ENCODE measurements at places on chromosomes 3 and 15. TPM values are rescaled to one million over a fixed set of nuclear protein-coding genes. Genes with fewer than 3 reads are reported as not detected.
A peak's percentile ranks its signal among the peaks of the same experiment; 100 is the strongest.

GRCh38 chr3:71722693-71723092 is 2.5 kb downstream of the EIF4E3 start:
- H3K27ac ChIP-seq: peak overlapping the region; percentile 95
- peaks cover 69% of the 10 kb centered on the region for H3K4me1 ChIP-seq
- H3K36me3 ChIP-seq: peaks cover 13% of the 10 kb centered on the region
- DNase-seq: no peak

GRCh38 chr15:90987561-90988141 is 6.7 kb downstream of the PRC1 start:
- no peak overlapping the region for H3K4me3 ChIP-seq
- no peaks in the 10 kb centered on the region for H3K27me3 ChIP-seq
- DNase-seq: no peak
- H3K4me1 ChIP-seq: peaks cover 28% of the 10 kb centered on the region
- peaks cover 29% of the 10 kb centered on the region for H3K36me3 ChIP-seq

Gene CLDND1
- 171 TPM for total RNA-seq

- H3K4me1 ChIP-seq: no peaks in the 10 kb centered on the region
- no peak for DNase-seq
- H3K27ac ChIP-seq: no peak overlapping the region
- no peak overlapping the region for H3K4me3 ChIP-seq
- H3K27me3 ChIP-seq: peaks cover 2% of the 10 kb centered on the region
Measured at GRCh38 chr3:146178006-146178689, 17.2 kb upstream of the PLOD2 start.

DNA sequence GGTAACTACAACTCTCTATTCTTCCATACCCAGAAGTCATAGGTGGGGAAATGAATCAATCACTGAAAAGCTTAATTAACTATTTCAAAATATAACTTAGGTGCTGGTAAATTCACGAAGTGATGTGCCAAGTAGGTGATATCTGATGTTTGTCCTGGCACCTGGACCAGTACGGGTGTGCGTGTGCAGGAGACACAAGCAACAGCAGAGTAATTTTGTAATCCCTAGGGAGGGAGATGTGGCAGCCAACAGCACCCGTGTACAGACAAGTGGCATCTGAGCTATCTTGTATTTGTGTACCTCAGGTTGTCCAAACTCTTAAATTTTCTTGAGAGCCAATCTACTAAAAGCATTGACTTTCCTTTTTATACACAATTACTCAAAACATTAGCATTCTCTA is 22.8 kb downstream of the USF3 start:
- no peak overlapping the region for H3K27ac ChIP-seq
- no peak overlapping the region for H3K4me3 ChIP-seq
- peaks cover 18% of the 10 kb centered on the region for H3K4me1 ChIP-seq
- no peak for DNase-seq

DNA sequence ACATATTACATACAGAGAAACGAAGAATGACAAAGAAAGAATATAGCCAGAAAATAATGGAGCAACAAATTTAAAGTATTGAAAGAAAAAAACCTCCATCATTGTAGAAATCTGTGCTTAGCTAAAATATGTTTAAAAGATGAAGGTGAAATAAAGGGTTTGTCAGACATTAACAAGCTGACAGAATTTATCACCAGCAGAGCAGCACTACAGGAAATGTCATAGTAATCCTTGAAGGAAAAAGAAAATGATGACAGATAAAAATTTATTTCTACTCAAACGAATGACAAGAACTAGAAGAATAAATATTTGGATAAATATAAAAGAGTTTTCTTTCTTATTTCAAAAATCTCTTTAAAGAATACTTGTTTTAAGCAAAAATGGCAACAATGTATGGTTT is 40.6 kb upstream of the OTOL1 start:
- H3K27me3 ChIP-seq: no peaks in the 10 kb centered on the region
- H3K27ac ChIP-seq: no peak overlapping the region
- no peaks in the 10 kb centered on the region for H3K36me3 ChIP-seq
- no peak for DNase-seq

Gene TNFSF10
- 33.1 TPM for total RNA-seq

DNA sequence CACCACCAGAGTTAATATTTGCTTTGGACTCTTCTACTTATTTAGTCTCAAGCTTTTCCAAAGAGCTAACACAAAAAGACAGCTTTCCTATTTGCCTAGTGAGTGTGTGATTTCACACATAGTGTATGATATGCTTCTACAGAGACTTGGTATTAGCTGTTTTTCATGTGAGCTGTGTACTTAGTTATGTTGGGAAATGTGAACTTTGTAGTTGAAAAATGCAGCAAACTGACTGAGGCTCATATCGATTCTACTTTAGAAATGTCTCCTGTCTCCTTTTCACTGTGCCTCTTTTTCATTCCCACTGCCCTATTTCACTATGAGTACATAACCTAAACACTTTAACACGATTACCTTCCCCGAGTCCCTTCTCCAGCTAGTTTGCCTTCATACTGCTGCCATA is 136.5 kb downstream of the ALCAM start:
- no peak for DNase-seq
- peaks cover 4% of the 10 kb centered on the region for H3K27me3 ChIP-seq
- H3K4me1 ChIP-seq: no peaks in the 10 kb centered on the region
- no peaks in the 10 kb centered on the region for H3K36me3 ChIP-seq
- no peak overlapping the region for H3K4me3 ChIP-seq
- no peak overlapping the region for H3K27ac ChIP-seq

DNA sequence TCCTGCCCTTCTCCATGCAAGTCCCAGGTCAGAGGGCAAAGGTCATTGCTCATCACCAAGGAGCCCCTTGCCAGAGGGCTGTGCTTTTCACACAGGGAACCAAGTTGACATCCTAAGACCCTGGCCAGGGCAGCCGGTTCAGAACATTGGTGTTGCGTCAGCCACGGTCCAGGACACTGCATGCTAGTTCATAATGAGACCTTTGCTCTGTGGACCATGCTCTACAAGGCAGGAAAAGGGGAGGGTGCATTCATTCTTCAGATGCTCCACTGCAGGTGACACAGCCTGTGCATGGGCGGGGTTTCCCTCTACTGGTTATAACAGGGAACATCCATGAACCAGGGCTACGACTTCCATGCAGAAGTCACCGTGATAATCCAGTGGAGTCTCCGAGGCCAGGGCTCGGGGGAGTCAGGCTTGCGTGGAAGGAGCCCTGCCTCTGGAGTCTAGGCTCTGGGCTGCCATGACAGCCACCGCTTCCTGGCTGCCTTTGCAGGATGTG is 81.6 kb downstream of the OCA2 start:
- H3K27ac ChIP-seq: no peak overlapping the region
- no peaks in the 10 kb centered on the region for H3K4me1 ChIP-seq
- DNase-seq: no peak

DNA sequence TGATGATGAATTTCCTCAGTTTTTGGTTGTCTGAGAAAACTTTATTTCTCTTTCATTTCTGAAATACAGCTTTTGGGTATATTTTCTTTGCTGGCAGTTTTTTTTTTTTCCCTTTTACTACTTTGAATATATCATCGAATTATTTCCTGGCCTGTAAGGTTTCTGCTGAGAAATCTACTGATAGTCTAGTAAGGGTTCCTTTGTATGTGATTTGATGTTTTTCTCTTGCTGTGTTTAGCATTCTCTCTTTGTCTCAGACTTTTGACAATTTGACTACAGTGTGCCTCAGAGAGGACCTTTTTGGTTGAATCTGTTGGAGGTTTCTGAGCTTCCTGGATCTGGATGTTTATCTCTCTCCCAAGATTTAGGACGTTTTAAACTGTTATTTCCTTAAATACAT is 336.0 kb downstream of the CACNA2D3 start:
- H3K4me3 ChIP-seq: no peak overlapping the region
- no peaks in the 10 kb centered on the region for H3K4me1 ChIP-seq
- H3K27me3 ChIP-seq: peaks cover 2% of the 10 kb centered on the region
- H3K27ac ChIP-seq: no peak overlapping the region
- H3K36me3 ChIP-seq: no peaks in the 10 kb centered on the region

Gene MITF
- total RNA-seq: 0.63 TPM

GRCh38 chr3:141055136-141055535 is 4.0 kb downstream of the SPSB4 start:
- no peak for DNase-seq
- H3K27me3 ChIP-seq: peaks cover 22% of the 10 kb centered on the region
- H3K27ac ChIP-seq: no peak overlapping the region

DNA sequence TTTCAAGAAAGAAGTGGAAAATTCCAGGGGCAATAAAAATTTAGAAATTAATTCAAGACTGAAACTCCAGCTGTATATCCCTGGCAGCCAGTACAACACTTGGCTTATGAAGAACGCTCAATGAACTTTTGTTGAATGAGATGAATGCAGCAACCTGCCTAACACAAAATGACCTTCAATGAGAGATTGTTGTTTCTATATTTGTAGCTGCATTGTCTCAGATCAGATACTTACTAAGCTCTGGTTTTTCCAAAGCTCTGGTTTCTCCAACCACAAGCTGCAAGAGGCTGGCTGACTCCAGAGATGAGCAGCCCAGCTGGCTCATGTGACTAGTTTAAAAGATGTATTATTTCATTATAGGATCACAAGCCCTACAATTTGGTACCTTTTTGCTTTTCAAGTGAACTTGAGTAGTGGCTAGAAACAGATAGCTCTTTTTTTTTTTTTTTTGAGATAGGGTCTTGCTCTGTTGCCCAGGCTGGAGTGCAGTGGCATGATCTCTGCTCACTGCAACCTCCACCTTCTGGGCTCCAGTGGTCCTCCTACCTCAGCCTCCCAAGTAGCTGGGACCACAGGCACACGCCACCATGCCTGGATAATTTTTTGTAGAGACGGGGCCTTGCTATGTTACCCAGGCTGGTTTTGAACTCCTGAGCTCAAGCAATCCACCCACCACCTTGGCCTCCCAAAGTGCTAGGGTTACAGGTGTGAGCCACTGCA is 57.4 kb downstream of the UMPS start:
- peak; percentile 9 for DNase-seq
- no peaks in the 10 kb centered on the region for H3K27me3 ChIP-seq
- no peaks in the 10 kb centered on the region for H3K36me3 ChIP-seq
- no peak overlapping the region for H3K27ac ChIP-seq

Gene GP9
- total RNA-seq: not detected

DNA sequence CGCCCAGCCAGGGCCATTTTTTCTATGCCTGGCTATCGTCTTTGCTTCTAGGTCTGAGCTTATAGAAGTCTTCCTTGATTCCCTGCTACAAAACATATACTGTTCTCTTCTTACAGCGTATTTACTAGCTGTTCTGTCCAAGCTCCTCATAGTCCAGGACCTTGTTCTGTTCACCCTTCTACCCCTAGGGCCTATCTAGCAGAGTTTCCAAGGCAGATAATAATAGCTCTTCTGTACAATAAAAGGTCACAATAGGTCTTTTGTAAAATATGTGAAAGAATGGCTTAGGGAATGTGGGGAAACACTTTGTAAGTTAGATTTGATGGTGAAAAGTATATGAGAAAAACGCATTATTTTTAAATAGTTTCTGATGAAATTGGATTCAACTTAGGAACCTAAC is 158.2 kb downstream of the P3H2 start:
- peaks cover 9% of the 10 kb centered on the region for H3K27me3 ChIP-seq
- no peak overlapping the region for H3K27ac ChIP-seq
- H3K4me1 ChIP-seq: peaks cover 11% of the 10 kb centered on the region
- no peaks in the 10 kb centered on the region for H3K36me3 ChIP-seq
- no peak overlapping the region for H3K4me3 ChIP-seq

Gene CYP8B1
- not detected for total RNA-seq

DNA sequence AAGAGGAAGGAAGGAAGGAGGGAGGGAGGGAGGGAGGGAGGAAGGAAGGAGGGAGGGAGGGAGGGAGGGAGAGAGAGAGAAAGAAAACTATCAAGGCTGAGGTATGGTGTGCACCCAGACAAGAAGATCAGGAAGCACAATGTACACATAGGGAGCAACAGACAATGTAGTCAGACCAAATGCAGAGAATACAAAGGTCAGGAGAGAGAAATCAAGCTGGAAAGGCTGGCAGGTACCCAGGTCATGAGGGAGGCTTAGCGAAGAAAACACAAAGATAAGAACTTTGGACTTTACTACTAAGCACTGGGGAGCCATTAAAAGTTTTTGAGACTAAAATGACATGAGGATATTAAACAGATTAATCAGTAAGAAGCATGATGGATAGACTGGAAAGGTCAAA is 176.0 kb upstream of the TMCO5A start:
- no peak for DNase-seq
- H3K4me1 ChIP-seq: no peaks in the 10 kb centered on the region
- H3K4me3 ChIP-seq: no peak overlapping the region
- no peak overlapping the region for H3K27ac ChIP-seq
- H3K27me3 ChIP-seq: peaks cover 2% of the 10 kb centered on the region

DNA sequence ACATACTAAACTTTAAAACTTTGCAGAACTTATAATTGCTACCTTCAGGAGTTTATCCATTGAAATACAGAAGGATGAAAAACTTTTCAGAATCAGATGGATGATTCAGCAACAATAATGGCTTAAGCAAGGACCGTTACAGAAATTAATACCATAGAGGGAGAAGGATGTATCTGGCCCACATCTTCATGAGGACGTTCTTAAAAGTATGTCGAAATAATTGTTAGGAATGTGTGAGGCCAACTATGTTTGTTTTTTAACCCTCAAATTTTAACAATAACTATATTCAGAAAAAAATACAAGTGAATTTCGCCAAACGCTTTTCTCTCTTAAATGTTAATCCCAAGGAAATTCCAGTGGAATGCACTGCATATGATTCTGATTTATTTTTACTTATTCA is 105.2 kb upstream of the EPHA3 start:
- no peak overlapping the region for H3K27ac ChIP-seq
- no peak for DNase-seq
- H3K4me1 ChIP-seq: no peaks in the 10 kb centered on the region
- H3K4me3 ChIP-seq: no peak overlapping the region

- H3K4me3 ChIP-seq: no peak overlapping the region
- no peak overlapping the region for H3K27ac ChIP-seq
- DNase-seq: no peak
- H3K27me3 ChIP-seq: peaks cover 4% of the 10 kb centered on the region
Measured at GRCh38 chr3:135261916-135262315, 466.9 kb downstream of the EPHB1 start.

GRCh38 chr3:72440491-72440890 is 407.8 kb downstream of the SHQ1 start:
- H3K27me3 ChIP-seq: no peaks in the 10 kb centered on the region
- H3K27ac ChIP-seq: no peak overlapping the region
- H3K4me3 ChIP-seq: no peak overlapping the region

DNA sequence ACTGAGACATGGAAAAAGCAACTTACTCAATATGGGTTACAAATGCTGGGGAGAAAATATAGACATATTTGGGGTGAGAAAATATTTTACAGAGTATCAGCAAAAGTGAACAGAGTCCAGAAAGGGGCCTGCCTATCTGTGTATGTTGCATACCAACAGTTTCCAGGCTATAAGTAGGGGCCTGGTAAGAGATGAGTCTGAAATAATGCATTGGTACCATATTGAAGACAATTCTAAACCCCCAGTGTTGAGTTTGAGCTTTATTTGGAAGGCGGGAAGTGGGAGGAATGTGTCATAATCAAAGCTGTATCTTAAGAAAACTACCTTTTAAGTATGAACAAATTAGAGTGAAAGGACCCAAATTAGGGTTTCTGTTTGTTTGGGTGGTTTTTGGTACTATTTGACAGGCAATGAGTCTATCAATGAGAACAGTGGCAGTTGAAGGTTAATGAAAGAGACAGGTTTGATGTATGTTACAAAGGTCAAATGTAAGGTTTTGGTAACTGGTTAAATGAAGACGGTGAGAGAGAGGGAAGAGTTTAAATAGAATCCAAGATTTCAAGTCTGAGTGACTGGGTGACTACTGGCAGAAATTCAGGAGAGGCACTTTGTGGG is 106.3 kb upstream of the ZBED2 start:
- H3K27me3 ChIP-seq: no peaks in the 10 kb centered on the region
- no peak overlapping the region for H3K27ac ChIP-seq
- H3K4me3 ChIP-seq: no peak overlapping the region
- DNase-seq: no peak

- H3K27ac ChIP-seq: no peak overlapping the region
- peaks cover 16% of the 10 kb centered on the region for H3K4me1 ChIP-seq
- H3K27me3 ChIP-seq: peaks cover 7% of the 10 kb centered on the region
- no peak for DNase-seq
Measured at GRCh38 chr15:66912441-66912840, 153.0 kb upstream of the SMAD3 start.

Gene GREM1
- total RNA-seq: not detected

Measured in activated CD4-positive, alpha-beta T cell treated with anti-CD3 and anti-CD28 coated beads for 36 hours (primary cell).